Nucleus accumbens (tissue), 56 donors: ENCODE measurements at places on chromosomes 11 and 22.

GRCh38 chr11:71184421-71185210, 67.8 kb downstream of the SHANK2 start:
- no peak for DNase-seq

- DNase-seq: no peak
Observed at GRCh38 chr11:112858289-112859023, 102.8 kb upstream of the NCAM1 start.

- no peak for DNase-seq
Observed at GRCh38 chr11:11826260-11826659, 15.5 kb upstream of the USP47 start.

GRCh38 chr11:12086271-12087074, 23.9 kb upstream of the MICAL2 start:
- DNase-seq: no peak

DNA sequence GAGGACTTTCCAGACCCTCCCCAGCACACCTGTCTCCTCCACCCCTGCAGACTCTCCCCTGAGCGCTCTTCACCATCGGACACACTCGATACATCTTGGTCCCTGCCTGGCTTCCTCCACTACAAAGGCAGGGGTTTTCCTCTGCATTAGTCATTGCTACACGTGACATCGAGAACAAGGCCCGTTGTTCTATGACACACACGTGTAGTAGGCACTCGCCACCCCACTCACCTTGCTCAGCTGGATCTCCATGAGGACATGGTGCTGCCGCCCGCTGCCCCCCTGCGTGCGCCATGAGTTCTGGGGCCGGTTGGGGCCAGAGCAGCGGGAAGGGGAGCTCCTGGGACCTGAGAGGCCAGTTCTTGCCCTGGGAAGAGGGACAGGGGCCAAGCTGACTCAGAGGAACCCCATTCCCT, 16.7 kb downstream of the ATG2A start:
- DNase-seq: no peak

- no peak for DNase-seq
Observed at GRCh38 chr11:125402435-125402834, 93.6 kb downstream of the FEZ1 start.

- no peak for DNase-seq
Observed at GRCh38 chr11:111520560-111520959, 6.0 kb downstream of the HOATZ start.

GRCh38 chr11:2732261-2732939, 32.6 kb upstream of the KCNQ1OT1 start:
- DNase-seq: peak; percentile 27

GRCh38 chr11:70220136-70220535, 17.0 kb downstream of the FADD start:
- no peak for DNase-seq

GRCh38 chr22:37205046-37205445, 7.2 kb downstream of the SSTR3 start:
- no peak for DNase-seq

GRCh38 chr22:49322861-49323622, 504.6 kb downstream of the BRD1 start:
- no peak for DNase-seq

GRCh38 chr22:42939941-42940653, 74.9 kb downstream of the PACSIN2 start:
- DNase-seq: no peak

GRCh38 chr22:37245740-37246139, 1.7 kb upstream of the RAC2 start:
- no peak for DNase-seq

GRCh38 chr22:37079668-37080171, 28.2 kb downstream of the KCTD17 start:
- no peak for DNase-seq
